ENCODE measurements at places on chromosomes 1 and 21. TPM values are rescaled to one million over a fixed set of nuclear protein-coding genes. Genes with fewer than 3 reads are reported as not detected.

DNA sequence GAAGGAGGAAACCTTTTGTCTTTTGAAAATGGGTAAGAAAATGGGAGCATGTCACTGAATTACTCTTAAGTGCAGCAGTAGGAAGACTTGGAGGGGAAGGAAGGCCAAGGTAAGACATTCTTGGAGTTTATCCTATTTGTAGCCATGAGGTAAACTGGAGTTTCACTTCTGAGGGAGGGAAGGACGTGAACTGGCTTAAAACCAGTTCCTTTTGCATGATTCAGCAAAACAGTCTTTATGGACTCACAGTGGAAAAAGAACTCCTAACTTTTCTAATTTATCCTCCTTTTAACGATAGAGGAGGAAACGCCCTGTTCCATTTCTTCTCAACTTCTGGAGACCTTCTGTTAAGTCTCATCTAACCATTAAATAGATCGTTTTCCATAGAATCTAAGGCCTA, 2.5 kb downstream of the PRDX6 start:
- no peak for DNase-seq

DNA sequence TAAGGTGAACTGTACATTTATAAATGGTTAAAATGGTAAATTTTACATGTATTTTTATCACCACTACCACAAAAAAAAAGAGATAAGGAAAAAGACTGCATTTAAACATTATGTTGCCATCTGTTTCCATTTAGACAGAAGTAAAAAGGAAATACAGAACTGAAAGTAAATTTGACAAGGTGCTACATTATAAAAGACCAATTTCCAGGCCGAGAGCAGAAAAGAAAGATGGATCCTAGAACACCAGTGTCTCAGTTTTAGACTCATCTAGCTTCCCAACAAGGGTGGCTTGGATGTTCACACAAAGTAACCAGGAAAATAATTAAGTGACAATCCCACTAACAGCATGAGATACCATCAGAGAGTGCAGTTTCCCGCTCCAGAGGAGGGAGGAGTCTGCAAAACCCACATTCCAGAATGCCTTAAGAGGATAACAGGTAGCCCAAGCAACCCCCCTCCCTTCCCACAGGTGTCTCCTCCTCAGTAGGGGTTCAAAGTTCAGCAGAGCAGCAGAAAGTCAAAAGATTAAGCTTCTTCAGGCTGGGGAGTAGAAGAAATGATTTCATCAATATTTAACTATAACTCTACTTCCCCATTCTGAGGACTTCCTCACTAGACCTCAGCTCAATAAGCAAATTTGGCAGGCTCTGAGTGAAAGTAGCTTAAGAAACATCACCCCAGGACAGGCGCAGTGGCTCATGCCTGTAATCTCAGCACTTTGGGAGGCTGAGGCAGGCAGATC, 11.8 kb downstream of the TPM3 start:
- no peak for DNase-seq

Gene SPRR2F
- 0.64 TPM for total RNA-seq

DNA sequence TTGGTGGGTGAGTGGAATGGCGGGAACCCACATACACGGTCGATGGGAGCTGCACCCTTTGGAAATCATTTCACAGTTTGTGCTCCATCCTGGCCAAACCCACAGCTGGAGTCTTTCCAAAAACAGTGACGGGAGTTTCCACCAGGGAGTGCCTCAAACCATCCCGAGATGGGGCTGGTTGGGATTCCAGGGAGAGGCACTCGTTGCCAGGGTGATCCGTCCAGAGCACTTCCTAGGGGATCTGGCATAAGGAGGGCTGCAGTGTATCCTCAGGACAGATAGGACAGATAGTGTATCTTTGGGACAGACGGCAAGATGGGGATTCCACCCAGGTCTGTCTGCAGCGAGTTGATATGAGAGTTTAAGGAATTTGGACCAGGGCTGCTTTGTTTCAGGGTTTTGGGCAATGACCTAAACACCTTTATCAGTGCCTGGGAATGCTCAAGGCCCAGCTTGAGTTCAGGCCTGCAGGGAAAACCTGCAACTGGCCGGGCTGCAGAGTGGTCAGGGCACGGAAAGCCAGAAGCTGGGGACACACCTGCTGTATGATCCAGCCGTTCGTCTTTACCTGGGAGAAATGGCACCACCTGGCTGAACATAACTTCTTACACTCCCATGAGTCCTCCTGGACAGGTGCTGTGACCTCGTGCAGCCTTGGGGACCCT, 3.4 kb upstream of the POFUT2 start:
- no peak for DNase-seq
